NCI-H2227 treated with DMSO at 0.1 percent for 48 hours (cell line): ENCODE measurements at places on chromosomes 16 and 17.

DNA sequence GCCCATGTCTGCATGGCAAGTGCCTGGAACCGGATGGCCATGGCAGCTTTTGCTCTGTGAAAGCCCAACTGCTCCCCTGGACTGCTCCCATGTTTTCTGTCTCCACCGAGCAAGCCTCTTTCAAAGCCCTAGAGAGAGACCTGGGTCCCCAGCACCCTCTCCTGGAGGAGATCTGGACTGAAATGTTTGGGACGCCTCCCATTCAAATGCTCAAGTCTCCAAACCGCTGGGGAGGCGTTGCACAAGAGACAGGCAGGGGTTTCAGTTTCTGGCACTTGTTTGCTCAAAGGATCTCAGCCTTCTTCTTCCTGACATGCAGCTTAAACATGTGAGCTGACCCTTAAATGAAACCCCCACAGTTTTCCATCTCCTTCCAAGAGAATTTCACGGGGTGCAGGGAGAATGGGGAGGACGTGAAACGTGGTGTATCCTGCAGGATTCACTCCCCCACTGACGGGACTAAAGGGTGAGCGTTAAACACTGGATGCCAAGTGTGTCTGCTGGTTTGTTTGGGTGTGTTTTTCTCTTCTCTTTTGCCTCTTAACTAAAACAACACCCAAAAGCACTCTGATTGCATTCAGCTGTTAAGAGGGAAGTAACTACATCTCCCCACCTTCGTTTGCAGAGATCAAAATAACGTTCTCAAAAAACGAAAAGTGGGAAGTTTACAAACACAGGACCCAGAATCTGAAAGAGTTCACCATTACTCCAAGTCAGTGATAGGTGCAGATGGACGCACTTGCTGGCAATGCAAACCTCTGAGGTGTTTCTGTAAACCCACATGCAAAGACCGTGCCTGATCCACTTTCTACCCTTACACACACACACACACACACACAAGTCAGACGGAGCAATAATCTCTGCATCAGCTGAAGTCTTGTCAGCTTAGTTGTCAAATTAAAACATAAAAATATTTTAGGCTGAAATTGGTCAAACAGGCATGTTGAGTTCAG is 256.9 kb downstream of the C16orf95 start:
- DNase-seq: no peak

GRCh38 chr16:66520406-66521170 is 29.3 kb downstream of the TK2 start:
- DNase-seq: no peak

GRCh38 chr16:86314402-86315025 is 195.8 kb upstream of the FOXF1 start:
- no peak for DNase-seq

DNA sequence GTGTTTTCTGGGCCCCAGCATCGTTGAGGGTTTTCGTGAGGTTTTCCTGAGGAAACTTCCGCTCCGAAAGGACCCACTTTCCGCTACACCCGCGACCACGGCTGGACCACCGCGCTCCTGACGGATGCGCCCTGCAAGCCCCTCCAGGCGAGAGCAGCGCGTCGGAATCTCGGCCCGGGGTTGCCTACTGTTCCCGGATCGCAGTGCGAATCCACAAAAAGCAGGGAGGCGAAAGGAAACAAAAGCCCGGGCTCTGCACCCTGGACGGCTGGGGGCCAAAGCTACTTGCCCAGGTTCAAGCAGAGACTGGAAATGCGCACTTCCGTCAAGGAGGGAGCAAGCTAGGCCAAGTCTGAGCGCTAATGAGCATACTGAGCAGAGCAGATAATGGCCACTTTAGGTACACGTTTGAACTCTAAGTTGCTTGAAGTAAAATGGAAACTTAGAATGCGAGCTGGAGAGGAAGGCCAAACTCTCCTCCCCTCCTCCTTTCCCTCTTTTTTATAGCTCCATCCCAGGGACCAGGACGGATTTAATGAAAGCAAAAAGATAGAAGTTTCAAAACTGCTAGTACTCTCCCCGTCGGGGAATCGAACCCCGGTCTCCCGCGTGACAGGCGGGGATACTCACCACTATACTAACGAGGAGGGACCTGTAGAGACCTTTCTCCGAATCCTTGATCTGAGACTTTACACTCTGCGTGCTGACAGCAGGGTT is 11.4 kb upstream of the AURKB start:
- DNase-seq: peak; percentile 80

- DNase-seq: no peak
Measured at GRCh38 chr17:44543213-44543904, 13.9 kb upstream of the FZD2 start.

DNA sequence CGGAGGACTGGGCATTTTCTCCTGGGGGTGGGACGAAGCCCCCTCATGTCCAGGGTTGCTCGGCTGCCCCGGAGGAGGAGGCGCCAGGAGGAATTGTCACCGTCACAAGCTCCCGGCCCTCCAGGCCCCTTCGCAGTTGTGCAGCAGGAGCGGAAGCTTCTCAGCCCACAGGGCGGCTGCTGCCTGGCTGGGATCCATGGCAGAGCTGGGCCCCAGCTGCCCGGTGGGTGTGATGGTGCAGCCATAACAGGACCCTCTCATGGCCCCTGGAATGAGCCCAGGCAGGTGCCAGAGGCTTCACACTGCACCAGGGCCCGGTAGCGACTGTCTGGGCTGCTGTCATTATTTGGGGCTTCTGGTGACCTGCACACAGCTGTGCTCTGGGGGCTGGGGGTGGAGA is 54.9 kb upstream of the GNG13 start:
- no peak for DNase-seq

- DNase-seq: no peak
Measured at GRCh38 chr17:70976447-70976846, 807.1 kb downstream of the KCNJ2 start.

DNA sequence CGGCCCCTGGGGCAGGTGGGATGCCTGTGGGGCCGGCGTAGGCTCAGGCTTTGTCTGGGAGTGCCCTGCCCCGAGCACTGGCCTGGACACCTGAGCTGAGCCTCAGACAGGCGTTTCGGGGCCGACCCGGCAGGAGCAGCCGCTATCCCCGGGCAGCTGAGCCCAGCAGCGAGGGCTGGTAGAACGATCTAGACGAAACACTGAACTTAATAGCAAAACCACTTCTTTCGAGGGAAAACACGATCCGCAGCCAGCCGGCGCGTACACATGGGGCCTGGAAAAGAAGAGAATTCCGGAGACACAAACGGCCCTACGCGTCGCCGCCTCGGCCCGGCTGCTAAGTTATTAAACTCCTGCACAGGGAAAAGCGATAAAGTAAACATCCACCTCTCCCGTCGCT is 22.0 kb upstream of the SSTR5 start:
- DNase-seq: no peak

DNA sequence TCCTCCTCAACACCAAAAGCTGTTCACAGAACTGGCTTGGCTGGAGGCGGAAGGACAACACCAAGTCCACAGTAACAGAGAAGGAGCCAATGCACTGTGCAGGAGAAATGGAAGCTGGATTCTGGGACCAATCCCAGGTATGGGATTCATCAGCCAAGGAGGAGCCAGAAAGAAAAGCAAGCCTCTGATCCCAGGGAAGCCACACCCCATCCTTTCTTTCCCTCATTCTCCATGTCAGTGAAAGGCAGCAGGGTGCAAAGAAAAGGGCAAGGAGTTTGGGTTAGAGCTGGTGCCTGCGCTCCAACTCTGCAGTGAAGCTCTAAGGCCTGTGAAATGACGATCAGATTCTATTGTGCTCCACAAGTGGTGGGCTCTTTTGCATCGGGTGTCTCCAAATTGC is 11.0 kb downstream of the DCAKD start:
- DNase-seq: peak; percentile 13

DNA sequence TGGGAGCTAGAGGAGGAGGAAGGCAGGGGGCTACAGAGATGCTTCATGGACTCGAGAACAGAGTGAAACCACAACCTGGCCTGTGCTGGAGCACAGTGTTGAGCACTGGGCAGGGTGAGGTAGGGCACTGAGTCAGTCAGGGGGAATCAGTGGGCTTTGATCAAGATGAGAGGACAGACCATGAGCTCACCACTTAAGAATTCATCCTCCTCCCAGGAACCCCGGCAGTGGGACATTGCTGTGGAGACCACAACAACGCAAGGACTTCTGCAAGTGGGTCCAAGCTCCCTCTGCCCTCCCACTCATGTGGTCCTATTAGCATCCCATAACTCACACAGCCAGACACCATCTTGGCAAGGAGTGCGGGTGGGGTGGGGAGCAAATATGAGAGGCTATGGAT is 1.7 kb upstream of the CES5A start:
- DNase-seq: no peak

DNA sequence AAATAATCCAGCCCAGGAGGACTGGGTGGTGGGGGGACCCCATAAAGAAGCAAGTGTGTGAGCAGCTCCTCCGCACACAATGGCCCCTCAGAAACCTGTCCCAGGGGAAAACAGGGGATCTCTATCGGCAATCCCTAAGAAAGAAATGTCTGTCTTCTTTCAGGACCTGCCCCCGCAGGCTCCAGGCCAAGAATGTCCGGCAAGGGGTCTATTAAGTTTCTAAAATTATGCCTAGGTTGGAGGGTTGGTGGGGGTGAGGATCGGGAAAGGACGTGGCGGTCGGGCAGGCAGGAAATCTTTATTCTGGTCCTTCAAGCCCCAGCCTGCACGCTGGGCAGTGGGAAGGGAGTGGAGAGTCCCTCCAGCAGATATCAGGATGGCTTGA is 23.4 kb upstream of the LITAF start:
- DNase-seq: no peak

GRCh38 chr16:3468501-3468900 is 25.0 kb downstream of the NAA60 start:
- no peak for DNase-seq

DNA sequence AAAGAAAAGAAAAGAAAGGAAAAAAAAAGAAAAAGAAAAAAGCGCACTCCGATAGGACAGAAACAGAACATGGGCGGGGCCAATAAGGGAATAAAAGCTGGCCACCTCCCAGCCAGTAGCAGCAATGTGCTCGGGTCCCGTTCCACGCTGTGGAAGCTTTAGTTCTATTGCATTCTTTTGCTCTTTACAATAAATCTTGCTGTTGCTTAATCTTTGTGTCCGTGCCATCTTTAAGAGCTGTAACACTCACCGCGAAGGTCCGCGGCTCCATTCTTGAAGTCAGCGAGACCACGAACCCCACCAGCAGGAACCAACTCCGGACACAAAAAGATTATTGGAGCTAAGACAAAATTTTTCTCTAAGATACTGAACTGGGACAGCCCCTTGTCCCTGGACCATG is 3.1 kb upstream of the ARL5C start:
- DNase-seq: no peak

- DNase-seq: no peak
Measured at GRCh38 chr16:23216658-23217246, 34.2 kb downstream of the SCNN1G start.

DNA sequence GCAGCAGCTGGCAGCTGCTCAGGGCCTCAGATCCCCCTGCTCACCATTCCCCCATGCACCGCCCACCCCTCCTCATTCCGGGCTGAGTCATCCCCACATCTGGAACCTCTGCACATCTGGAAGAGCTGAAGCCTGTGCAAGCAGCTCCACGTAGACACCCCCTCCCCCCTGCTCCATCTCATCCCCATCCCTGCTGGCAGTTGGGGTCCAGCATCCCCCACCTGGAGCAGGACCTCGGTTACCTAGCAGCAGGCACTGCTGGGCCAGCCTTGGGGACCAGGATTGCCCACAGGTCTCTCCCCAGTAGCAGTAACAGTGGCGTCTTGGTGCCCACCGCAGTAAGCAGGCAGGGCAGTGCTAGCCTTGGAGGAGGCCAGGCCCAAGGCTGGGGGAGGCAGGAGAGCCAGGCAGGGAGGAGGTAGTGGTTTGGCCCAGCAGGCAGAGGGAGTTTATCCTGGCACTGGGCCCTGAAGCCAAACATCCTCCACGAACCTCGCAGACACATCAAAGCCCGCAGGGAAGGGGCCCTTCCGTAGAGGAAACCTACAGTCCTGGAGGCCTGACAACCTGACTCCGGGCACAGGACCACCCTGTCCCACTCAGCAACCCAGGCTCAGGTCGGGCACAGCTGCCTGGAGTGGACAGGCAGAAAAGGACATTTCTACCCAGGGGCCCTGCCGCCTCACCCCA is 7.7 kb upstream of the TMEM92 start:
- no peak for DNase-seq

DNA sequence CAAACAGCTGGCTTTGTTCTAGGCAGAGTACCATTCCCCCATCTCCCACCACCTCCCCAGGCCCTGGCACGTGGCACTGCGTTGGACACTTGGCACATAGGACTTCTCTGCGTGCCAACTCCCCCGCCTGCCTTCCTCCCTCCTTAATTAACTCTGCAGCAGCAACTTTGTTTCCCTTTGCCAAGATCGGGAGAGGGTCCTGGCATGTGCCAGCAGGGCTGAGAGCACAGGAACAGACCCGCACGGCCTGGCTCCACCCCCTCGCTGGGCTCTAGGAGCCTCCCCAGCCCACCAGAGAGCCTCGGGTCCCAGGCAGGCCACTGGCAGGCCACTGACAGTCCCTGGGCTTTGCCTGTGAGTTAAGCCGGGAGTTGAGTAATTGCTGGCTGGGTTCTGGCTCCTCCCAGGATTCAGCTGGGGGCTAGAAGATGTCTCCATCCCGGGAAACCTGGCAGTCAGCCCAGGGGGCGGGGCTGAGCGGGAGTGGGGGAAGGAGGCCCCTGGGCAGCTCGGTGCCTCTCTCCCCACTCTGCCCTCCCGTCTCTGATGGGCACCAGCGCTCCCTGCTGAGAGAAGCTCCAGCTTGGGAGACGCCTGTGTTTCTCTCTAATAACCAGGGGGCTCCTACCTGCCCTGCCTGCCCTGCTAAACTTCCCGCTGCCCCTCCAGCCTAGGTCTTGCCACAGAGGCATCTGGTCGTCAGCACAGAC is 224.0 kb upstream of the TNRC6C start:
- DNase-seq: peak; percentile 92

DNA sequence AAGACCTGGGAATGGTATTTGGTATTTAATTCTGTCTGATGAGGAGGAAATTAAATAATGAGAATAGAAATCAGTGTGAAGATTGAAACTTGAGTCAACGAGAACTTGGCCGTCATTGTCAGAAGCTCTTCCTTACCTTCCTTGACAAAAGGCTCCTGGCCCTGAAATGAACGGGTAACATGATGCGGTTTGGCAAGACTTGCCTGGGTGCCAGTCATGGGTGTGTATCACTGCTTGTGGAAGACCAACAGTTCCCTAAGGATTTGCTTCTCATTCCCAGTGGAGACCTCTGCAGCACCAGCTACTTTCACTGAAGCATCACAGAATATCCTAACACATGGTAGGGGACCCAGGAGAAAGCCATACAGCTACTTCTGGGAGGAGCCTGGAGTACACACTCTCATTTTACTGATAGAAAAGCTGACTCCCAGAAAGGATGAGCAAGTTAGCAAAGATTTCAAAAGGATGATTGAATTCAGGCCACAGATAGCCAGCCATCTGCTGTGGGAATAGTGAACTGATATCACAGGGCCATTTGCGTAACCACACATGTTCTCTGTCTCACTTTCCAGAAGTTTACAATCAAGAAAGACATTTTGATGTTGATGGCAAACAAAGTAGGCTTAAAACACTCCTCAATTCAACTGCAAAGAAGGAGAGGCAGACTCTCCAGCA is 258.1 kb upstream of the SALL1 start:
- no peak for DNase-seq

GRCh38 chr17:80872001-80872500 is 119.6 kb upstream of the CHMP6 start:
- no peak for DNase-seq
